ENCODE measurements at places on chromosomes 6 and 20. TPM values are rescaled to one million over a fixed set of nuclear protein-coding genes. Genes with fewer than 3 reads are reported as not detected.

- no peak for DNase-seq
These were observed 233.9 kb downstream of the SAMD5 start for GRCh38 chr6:147742440-147742839.

DNA sequence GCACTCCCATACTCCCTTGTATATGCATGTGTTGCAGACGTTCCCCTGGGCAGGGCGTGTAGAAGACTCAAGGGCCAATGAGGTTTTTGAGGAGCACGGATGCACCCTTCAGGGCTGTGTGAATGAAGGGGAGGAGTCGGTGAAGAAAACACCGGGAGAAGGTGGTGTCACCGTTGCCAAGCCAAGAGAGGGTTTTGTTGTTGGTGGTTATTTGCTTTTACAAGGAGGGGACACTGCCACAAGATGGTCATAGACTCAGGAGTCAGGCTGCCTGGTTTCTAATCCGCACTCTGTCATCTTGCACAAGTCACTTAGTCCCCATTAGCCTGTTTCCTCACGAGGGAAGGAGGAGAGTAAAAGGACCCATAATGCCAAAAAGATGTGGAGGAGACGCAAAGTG, 124.0 kb downstream of the PXDC1 start:
- DNase-seq = no peak

- no peak for DNase-seq
These were observed 4.4 kb downstream of the MYB start for GRCh38 chr6:135185483-135185882.

DNA sequence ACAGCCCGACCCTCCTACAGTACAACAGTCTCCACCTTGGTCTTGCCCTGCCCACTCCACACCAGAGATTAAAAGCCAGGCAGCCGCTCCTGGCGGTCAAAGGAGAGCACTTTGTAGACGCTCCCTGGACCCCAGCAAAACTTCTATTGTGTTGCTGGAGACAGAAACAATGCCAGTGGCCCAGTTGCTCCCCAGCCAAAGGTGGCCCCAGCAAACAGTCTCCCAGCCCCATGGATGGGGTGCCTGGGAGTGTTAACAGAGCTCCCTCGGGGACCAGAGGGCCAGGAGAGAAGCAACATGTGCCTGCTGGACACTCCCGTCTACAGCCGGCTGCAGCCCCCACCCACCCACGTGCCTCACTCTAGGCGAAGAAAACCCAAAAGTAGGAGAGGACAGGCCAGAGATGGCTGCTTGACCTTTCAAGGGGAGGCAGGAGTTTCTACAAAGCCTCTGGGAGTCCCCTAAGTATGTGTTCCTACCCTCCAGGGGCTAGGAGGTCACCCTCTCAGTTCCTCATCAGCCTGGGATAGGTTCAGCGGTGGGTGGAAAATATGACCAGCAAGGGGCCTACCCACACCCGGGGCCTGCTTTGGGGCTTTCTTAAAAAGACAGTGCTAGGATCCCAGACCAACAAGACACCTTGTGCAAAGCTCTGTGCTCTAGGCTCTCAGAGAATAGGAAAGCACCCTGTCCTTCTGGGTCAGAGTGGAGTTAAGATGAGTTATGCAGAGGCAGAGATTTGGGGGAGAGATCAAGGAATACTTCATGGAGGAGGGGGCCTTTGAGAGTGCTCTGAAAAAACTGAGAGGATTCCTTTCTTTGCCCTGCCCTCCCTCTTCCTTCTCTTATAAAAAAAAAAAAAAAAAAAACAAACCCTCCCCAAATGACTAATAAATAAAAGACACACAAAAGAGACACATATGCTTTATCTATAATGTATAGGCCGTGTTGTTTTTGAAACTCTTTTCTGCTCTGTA, 19.0 kb upstream of the PREX1 start:
- peak; percentile 85 for DNase-seq

DNA sequence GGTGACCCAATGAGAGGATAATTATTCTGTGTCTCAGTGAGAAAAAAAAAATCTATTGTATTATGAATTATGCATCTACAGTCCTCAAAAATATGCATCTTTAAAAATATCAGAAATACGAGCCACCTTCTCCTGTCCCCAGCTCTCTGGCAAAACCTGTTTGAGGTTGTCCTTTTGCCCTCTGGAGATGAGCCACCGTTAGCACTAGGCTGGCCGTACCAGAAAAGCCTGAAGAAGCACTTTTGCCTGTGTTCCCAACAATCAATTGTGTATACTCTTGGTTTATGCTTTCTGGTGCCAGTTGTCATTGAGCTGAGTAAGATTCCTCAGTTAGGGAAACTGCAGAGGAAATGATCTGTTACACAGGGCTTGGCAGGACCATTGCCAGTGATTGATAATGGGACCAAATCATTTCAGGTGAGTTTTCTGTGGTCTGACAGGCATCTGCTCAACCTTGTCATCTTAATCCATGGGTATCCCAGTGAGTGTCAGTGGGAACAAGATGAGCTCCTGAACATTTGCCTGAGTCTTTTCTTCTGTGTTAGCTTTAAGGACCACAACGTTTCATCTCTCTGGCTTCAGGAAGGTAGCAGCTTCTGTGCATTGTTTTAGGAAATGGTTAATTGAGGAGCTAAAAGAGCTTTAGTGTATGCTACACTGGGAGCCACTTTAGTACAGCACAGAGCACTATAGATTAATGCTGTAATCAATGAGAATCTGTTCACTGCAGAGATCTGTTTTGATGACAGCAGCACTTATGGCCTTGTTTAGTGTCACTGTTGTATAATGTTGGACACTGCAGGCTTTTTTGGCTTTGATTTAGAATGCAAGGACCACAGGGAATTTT, 330.1 kb downstream of the RIMS1 start:
- DNase-seq = no peak

DNA sequence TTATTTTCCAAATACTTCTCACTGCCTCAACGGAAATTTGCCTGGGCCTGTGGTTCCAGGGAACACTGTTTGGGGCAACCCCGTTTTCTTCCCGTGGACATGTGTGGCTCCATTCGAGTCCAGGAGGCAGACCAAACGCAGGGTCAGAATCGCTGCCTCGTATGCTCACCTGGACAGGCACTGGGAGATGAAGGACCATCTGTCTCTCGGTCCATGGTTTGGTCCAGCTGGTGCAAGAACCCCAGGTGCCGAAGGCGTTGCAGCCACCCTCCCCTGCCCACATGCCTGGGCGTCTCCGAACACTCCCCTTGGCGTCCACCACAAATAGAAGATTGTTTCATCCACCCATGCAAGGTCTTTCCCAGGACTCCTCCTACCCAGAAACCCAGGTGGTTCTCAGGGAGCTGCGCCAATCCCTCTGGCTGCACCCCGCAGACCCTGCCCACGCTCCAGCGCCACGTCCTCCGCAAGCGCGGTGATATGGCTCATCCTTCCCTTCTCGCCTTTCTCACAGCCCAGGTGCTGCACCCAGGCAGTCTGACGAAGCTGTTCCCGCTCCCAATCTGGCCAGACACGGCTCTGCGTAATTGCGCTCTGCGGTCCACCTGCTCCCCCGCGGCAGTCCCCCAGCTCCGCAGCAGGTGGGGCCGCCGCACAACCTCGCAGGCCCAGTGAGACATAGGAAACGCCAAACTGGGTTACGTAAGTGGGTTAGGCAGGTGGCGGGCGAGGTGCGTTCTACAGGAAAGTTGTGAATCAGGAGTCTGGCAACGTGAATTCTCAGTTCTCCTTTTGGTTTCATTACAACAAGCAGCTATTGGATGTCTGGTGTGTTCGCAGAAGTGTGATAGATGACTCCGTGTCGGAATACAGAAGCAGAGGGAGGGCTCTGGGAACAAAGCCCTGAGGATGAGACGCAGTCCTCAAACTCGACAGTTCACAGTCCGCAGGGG, 146.2 kb upstream of the ECI2 start:
- peak; percentile 74 for DNase-seq

DNA sequence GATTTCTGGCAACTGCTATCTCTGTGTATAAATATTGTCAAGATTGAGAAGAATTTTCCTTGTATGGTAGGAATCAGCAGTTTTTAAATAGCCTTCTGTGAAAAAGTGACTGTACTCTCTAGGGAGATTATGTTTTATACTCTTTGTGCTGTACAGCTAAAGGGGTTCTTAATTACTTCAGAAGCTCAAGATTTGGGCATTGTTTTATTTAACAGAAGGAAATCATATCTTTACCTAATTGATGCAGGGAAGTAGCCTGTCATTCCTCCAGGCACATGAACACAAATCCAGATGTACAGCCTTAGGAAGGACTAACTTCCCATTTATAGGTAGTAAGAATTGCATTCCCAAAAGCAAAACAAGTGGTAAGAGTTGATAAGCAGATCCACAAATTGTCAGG, 1.3 kb downstream of the CALHM5 start:
- no peak for DNase-seq

DNA sequence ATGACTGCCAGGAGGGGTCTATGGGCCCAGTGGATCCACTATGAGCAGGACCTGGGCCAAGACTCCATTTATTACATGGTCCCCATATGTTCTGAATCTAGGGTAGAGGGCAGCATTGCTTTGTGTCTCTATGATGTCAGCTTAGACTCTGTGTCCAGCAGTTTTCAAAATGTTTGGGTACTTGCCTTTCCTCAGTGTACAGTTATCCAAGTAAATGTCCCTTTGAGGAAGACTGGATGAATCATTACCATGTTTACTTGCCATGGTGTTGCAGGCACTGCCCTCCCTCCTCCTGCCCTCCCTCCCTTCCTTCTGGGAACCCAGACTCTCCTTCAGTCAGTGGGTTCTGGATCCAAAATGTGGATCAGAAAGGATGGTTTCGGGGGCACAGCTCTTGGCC, 108.6 kb downstream of the NRN1 start:
- no peak for DNase-seq

GRCh38 chr6:150670311-150670710, 70.6 kb downstream of the PLEKHG1 start:
- peak; percentile 39 for DNase-seq

DNA sequence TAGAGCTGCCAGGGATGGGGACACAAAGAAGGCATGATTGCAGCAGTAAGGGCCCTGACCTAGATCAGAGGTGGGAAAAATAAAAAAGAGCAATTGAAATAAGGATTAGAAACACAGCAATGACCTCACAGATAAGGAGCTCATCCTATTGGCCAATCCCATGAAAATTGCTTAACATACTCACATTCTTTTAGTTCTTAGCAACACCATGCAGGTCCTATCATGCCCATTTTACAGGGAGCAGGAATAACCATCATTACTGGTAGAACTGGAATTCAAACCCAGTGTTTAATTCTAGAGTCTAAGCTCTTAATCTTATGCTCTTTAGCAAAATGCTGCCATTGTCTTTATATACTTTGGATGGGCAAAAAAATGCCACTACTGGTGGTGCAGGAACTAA, 267.7 kb downstream of the RNF144B start:
- DNase-seq = no peak

- DNase-seq = no peak
These were observed 248.7 kb downstream of the RFPL4B start for GRCh38 chr6:112595841-112596240.

DNA sequence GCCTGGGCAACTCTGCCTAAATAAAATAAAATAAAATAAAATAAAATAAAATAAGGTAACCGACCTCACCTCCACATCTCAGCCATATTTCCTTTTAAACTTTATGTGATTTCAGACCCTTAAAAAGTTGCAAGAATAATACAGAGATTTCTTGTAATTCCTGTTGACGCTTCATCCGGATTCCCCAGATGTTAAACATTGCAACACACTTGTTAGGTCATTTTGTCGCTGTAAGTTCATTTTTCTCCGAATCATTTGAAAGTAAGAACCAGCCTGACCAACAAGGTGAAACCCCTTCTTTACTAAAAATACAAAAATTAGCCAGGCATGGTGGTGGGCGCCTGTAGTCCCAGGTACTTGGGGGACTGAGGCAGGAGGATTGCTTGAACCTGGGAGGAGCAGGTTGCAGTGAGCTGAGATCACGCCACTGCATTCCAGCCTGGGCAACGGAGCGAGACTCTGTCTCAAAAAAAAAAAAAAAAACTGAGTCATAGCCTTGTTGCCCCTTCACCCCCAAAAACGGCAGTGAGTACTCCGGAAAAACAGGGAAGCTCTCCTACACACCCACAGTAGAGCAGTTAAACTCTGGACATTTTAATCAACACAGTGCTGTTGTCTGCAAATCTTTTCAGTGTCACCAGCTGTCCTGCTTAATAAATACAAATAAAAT, 5.9 kb downstream of the PYGB start:
- no peak for DNase-seq

DNA sequence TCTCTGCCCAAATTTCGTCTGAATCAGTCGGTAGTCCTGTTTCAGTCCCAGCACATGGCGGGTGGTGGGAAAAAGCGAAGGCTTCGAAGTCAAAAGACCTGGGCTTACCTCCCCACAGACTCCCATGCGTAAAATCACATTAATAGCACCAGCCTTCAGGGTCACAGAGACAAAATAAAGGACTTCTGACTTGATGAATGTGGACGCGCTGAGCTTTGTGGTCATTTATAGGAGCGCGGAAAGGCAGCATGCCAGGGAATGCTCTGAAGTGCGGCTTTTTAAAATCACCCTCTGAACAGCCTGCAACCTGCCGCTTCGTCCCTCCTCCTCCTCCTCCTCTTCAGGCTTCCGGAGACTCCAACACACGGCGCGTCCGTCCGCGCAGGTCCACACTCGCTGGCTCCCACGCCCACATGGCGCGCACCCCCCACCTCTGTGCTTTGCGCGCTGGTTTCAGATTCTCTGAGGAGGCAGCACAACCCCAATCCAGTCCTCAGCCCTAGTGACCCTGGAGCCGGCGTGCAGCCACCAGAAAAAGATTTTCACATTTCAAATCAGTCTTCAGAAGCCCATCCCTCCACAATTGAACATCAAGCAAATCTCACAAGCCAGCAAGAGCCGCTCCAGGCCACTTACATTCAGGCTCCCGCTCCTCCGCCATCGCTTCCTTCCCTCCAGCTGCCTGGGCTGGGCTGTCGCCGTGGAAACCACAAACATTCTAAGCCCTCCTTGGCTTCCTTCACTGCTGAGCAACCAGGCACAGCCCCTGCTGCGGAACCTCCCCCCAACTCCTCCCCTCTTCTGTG, at the start of gene C6orf118:
TSS of gene C6orf118 (minus strand) at position 680 of the 806 bp plus-strand sequence. CDS start at position 661, 19 bp downstream.
- peak; percentile 9 for DNase-seq

- DNase-seq = no peak
These were observed 11.0 kb upstream of the ADAM33 start for GRCh38 chr20:3692706-3693294.

DNA sequence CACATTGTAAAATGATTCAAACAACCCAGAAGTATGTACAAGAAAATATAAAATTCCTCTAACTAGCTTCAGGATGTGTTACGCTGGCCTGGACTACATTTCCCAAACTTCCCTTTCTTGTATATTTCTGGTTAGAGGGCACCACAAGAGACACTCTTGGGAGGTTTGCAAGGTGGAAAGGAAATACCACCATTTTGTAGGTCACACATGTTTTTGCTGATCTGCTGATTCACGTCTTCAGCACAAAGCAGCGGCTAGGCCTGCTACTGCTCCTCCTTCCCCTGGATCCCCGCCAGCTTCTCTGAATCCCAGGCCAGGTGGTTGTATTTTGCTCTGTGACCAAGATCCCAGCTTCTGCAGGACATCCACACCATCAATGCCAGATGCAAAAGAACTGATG, 104.2 kb downstream of the AGPAT4 start:
- no peak for DNase-seq

- no peak for DNase-seq
These were observed 58.0 kb upstream of the SALL4 start for GRCh38 chr20:51860111-51860882.

The SLC13A3 gene
- total RNA-seq = 0.07 TPM

The TPBG gene
- 0.33 TPM for total RNA-seq

The RAD21L1 gene
- total RNA-seq = 0.32 TPM

The HCRTR2 gene
- total RNA-seq = not detected

The BCAS1 gene
- 0.14 TPM for total RNA-seq

The PI3 gene
- not detected for total RNA-seq

The GPSM3 gene
- 82.6 TPM for total RNA-seq

Measured in activated CD4-positive, alpha-beta T cell treated with anti-CD3 and anti-CD28 coated beads for 36 hours (primary cell).